ENCODE measurements at places on chromosomes 3 and 15. TPM values are rescaled to one million over a fixed set of nuclear protein-coding genes. Genes with fewer than 3 reads are reported as not detected.

Gene CFAP100
- total RNA-seq, result 6.5 TPM

Gene ADAMTS17
- 6.0 TPM for total RNA-seq

Gene GOLGA8Q
- 0.69 TPM for total RNA-seq

Gene FBXL22
- 1.4 TPM for total RNA-seq

Gene NRG4
- total RNA-seq, result 1.8 TPM

Gene KBTBD13
- not detected for total RNA-seq

Gene CHRNA5
- total RNA-seq, result 7.6 TPM

Gene AADACL2
- not detected for total RNA-seq

Gene KPNA4
- total RNA-seq, result 40.1 TPM

Gene TM4SF18
- total RNA-seq, result 4.8 TPM

Gene ZDHHC23
- total RNA-seq, result 11.3 TPM

Gene PLA2G4E
- not detected for total RNA-seq

Gene LRRC49
- 133 TPM for total RNA-seq

Gene TMOD3
- 54.0 TPM for total RNA-seq
